ENCODE measurements at places on chromosomes 1 and 21.

- DNase-seq: no peak
Measured at GRCh38 chr1:18907917-18908845, 5.8 kb upstream of the ALDH4A1 start.

- DNase-seq: no peak
Measured at GRCh38 chr1:34362949-34363348, 186.2 kb downstream of the C1orf94 start.

DNA sequence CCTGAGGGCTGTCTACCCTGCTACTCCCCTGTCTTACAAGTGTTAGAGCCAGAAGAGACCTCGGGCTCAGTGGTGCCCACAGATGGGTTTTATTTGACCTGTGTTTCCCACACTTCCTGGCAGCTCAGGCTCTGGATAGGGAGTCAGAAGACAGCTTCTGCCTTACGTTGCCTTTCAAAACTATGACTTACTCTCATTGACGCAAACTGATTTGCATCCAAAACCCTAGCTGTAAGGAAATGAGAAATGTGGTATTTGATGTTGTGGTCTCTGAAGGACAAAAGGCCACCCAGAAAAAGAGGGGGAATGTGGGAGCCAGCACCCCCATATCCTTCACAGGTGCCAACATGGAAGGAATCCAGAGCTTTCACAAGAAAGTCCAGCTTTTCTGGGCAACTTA is 180.2 kb downstream of the ATG4C start:
- DNase-seq: no peak

DNA sequence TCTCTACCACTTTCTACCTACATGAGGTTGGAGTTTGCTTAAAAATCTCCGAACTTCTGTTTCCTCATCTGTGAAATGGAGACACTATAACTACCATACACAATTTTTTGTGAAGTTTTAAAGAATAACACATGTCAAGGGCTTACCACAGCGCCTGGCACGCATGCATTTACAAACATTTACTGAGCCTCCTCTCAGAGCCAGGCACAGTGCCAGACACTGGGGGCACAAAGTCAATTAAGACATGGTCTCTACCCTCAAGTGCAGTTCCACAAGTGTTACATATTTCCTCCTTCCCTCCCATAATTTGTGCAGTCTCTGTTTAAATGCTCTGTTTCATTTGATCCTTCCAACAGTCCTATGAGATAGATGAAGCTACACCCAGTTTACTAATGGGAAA is 356.4 kb upstream of the ESRRG start:
- no peak for DNase-seq

DNA sequence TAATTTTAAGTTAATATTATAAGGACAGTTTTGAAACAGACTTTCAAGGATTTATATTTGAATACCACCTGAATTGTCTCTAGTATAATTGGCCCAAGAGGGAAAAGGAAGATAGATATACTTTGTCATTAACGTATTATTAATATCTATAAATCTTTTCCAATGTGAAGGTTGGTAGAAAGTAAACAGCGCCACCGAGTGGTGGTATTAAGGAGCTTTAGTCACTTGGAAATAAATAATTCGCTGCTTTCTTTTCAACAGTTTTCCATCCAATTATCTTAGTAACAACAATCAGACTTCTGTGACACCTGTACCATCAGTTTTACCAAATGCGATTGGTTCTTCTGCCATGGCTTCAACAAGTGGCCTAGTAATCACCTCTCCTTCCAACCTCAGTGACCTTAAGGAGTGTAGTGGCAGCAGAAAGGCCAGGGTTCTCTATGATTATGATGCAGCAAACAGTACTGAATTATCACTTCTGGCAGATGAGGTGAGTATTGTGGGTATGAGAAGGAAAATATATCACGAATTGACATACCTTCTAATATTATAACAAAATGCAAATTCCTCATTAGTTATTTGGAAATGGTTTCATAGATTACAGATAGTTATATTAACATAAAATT is 37.7 kb downstream of the SH3GLB1 start:
- DNase-seq: peak; percentile 60

GRCh38 chr1:183783342-183783741 is 21.6 kb upstream of the RGL1 start:
- peak; percentile 35 for DNase-seq

- DNase-seq: peak; percentile 83
Measured at GRCh38 chr1:8078176-8078671, 52.1 kb upstream of the ERRFI1 start.

- no peak for DNase-seq
Measured at GRCh38 chr1:110540891-110541685, 22.1 kb upstream of the KCNA10 start.
